CD4-positive, alpha-beta T cell treated with Interleukin-15 for 1 hour (primary cell): ENCODE measurements at places on chromosomes 2 and 18.
A peak's percentile ranks its signal among the peaks of the same experiment; 100 is the strongest.

- no peak for DNase-seq
These were observed 21.8 kb downstream of the CWC22 start for GRCh38 chr2:179985163-179985820.

DNA sequence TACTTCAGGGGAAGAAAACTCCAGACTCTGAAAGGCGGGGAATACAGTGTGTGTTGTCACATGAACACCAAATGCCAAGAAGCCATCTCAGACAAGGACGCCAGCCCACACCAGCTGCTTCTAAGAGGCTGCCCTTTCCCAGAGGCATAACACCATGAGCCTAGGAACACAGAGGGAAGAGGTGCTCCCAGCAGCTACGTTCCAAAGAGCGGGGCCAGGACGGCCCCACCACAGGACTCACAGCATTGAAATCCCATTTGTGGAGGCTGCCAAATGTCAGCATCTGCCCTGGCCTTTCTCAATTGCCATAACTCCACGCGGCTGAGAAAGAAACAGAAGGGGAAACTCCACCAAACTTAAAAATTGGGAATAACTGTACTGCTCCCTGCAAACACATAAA, 20.1 kb upstream of the ID2 start:
- no peak for DNase-seq

GRCh38 chr2:27211943-27212625, at the start of the genes ATRAID and SLC5A6:
TSS of gene ATRAID (plus strand) at chr2:27212041. CDS start at chr2:27212369, 328 bp downstream.
TSS of gene SLC5A6 (minus strand) at chr2:27212268. CDS start at chr2:27207650, 4,618 bp downstream.
- DNase-seq: peak; percentile 89

DNA sequence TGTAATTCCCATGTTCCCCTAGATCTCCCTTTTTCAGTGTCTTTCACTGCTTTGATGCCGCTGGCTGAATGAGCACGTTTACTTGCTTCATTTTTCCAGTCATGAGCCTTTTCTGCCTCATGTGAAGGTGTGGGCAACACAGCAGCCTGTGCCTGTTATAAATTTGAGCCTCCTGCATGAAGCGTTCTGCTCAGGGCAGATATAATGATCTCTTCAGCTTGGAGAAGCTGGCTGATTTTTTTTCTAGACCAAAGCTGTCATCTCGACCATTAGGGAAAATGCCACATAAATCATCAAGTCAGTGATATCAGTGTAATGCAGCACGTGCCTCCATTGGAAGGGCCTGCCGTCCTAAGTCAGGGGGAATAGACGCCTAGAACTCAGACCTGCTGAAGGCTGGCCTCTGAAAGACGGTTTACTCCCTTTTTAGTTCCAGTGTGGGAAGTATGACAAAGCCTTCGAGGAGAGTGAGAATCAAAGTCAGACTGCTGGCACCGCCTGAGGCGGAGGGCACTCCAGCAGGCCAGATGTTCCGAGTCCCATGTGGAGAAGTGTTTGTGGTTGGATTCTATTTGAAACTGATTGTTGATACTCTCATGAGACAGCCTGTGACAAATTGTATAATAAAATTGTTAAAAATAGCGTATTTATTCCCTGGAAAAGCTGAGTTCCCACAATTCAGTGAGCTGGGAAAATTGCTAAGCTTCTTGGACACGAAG, 196.5 kb downstream of the MYO1B start:
- DNase-seq: no peak

DNA sequence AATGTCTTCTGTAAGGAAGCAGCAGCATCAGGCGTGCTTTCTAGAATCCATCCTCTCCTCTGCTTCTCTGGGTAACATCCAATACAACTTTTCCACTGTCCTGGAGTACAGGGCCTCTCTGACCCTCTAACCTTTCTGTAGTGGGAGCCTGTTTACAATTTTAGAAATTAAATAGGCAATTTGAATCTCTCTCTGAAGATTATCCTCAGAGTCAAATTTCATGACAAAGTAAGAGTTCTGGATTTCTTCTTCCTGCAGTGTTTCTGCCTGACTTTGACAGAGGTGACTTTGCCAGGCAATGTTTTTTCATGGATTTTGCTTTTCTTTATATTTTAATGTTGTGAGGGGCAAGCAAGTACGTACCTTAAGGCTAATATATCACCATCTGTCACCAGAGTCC, 558.4 kb downstream of the PARD3B start:
- no peak for DNase-seq

GRCh38 chr2:20072436-20073158, 21.2 kb upstream of the LAPTM4A start:
- DNase-seq: no peak

DNA sequence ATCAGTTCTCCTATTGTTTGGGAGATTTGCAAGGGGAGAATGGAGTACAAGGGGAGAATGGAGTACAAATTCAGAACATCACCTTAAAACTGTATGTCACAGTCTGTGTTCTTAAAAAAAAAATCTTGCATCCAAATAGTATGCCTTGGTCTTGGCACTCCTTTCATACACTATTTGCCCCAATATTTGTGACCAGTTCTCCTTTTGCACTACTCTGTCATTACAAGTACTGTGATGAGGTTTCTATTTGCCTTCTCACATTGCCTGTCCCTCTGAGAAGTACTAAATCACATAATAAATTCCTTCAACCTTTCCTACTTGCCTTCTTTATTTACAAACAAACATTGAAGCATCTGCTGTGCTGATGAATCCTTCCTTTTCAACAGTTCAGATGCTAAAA, 36.0 kb upstream of the NCK2 start:
- no peak for DNase-seq

- no peak for DNase-seq
These were observed 27.4 kb upstream of the MTIF2 start for GRCh38 chr2:55296393-55296792.

- no peak for DNase-seq
These were observed 64.0 kb upstream of the PMAIP1 start for GRCh38 chr18:59835605-59836379.

- DNase-seq: no peak
These were observed 28.4 kb upstream of the SELENOI start for GRCh38 chr2:26317377-26318105.

DNA sequence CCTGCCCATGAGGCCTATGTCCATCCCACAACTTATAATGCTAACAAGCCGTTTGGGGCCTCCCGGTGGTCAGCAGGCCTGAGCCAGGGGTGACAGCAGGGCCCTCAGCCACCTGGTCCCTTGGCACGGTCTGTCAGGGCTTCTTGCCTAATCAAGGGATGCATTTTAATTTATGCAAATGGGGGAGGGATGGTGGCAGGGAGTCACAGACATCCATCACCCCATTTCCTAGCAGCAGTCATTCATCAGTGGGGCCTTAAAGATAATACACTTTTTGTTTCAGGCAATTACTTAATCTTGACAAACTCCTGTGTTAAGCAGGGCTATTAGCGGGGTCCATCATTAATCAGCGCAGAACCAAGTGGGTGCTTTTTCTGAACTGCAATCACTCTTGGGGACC, 174.5 kb downstream of the GLI2 start:
- DNase-seq: no peak
